Karpas-422 (cell line): ENCODE measurements at places on chromosomes 7 and 10.

- DNase-seq = no peak
Measured at GRCh38 chr7:55515569-55516279, 56.6 kb downstream of the VOPP1 start.

DNA sequence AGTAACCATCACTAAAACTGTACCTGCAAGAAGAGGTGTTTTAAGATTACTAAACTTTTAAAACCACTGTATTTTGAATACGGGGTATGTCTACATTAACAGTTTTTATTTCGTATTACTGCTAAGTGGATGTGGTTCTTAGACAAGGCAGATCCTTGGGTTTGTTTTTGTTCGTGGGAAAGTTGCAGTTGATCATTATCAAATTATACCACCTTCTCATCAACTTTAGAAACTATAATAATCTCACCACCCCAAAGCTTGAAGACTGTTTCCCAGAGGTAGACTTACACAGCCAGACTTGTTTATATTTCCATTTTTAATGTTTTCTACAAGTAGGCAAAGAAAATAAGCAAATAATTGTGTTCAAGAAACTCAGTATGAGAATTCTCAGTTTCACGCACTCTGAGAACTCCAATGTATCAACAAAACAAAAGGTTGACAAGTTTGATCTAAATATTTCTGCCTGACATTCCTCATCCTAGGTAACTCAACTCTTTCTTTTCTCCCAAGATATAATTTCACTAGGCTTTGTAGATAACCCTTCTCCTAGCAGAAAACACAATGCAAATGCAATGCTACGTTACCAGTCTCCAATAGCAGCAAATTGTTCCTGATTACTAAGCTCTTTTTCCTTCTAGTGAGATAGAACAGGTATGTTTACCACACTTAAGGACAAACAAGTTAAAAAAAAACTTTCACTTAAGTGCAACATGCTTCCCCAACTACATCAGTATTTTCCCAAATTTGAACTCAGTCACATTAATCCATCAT lies 36.0 kb downstream of the IGF2BP3 start:
- no peak for DNase-seq

DNA sequence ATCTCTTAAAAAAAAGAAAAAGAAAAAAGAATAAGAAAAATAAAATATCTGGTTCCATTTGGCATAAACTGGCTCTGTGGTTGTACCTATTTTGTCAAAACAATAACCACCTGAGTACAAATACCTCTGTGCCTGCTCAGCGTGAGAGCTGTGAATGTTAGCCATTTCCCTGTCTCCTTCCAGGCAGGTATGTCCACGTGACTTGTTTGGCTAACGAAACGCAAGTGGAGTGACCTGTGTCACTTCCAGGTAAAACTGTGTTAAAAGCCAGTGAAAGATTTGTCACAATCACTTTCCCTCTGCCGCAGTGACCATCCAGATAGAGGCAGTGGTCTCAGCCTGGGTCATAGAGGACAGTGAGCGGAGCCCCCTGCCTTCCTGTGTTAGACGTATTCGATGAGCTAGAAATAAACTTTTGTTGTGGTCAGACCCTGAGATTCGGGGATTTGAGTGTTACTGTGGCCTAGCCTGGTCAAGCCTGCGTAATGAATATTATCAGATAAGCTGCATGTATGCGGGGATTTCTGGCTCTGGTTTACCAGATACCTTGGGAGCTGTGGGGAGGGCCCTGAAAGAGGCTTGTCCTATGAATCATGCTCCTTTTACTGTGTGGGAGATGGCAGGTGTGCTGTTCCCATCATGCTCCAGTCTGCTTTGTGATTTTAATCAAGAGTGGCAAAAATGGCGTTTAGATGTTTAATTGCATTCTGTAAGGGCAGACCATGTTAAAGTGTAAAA lies 3.8 kb downstream of the PTER start:
- DNase-seq = no peak

GRCh38 chr10:125153703-125154490 lies 6.5 kb downstream of the CTBP2 start:
- DNase-seq = no peak

DNA sequence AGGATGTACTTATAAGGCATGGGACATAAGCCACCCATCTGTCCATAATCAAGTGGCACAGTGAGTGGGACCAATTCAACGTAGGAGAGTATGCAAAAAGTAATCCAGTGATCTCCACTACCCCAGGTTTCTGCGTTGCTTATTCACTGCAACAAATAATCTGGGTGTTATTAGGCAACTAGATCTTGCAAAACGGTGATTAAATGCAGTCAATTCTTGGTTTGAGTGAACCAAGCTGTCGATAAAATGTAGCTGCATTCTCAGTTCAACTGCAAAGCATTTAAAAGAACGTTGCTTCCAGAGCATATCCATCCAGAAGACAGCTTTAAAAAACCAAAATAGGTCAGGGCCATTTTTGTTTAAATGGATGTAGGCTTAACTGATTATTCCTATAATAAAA lies 5.0 kb downstream of the LSMEM1 start:
- no peak for DNase-seq

GRCh38 chr10:74120911-74121310 lies 29.7 kb downstream of the AP3M1 start:
- no peak for DNase-seq

DNA sequence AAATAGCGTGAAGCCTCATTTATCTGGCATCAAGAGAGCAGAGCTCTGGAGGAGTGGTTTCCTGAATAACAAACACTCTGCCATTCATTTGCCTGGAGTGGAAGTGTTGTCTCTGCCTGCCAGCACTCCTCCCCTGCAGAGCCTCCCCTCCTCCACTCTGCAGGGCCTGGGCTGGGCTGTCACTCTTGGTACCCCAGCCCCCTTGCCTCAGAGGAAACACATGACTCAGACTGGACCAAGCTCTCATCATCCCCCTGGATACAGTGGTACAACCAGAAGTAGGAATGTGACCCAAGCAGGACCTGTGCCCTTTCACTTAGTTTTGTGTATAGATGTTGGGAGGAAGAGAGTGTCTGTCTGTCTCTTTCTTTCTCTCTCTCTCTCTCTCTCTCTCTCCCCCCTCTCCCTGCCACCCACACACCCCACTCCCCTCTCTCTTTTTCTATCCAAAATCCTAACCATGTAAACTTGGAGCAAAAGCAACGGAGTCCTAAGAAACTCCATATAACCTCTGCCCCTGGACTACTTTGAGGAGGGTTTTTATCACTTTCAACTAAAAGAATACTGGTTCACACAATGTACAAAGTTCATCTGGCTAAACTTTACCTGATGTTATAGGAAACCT lies 43.9 kb downstream of the DOCK4 start:
- no peak for DNase-seq

DNA sequence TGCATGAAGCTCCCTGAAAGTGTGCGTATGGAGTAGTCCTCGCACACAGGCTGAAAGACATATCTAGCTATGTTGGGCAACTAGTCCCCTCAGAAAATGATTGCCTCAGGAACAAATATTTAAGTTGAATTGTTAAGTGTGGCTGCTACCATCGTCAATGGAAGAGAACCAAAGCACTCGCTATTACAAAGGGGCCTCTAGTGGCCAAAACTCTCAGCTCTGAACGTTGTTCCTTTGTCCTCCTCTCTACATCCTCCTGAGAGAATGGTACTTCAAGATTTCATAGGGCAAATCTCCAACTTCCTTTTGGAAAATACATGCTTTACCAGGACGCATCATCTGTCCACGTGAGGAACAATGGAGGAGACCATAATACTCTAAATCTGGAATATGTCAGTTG lies 209.9 kb downstream of the NRG3 start:
- DNase-seq = no peak

DNA sequence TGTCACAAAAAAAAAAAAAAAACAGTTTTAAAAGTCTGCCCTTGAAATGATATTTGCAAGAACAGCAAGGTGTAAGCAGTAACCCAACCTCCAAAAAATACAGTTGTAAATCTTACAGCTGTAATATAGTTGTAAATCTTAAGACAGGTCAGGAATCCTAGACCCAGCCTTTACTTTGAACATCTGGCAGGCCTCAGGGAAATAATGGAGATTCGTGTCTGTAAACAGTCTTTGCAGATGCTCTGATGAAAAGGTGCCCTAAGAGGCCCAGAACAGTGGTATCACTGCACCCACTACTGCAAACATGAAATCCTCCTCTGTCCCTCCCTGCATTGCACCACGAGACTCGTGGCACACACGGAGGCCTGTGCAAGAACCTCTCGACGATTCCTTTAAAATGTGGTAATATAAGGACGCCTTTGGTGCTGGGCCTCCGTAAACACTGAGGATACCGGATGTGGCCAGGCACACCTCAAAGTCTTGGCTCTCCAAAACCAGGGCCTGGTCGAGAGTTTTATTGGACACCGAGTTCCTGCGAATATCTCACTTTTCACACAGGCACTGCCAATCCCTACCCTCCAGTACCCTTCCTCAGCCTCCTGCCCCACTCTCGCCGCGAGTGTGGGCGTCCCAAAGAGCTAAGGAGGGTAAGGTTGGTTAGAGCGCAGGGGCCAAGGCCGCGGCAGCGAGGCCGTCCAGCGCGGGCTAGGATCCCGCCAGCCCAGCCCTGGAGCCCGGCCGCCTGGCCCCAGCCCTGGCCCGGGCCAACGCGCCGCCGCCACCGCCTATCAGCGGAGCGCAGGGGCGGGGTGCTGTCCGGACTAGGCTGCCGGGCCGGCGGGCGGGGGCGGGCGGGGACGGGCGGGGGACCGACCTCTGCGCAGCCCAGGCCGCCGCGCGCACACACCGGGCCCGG lies at the start of gene REEP3:
Gene REEP3 (plus strand): TSS at position 902 of the 916 bp plus-strand sequence. CDS start 145 bp downstream, outside the sequence.
- no peak for DNase-seq

DNA sequence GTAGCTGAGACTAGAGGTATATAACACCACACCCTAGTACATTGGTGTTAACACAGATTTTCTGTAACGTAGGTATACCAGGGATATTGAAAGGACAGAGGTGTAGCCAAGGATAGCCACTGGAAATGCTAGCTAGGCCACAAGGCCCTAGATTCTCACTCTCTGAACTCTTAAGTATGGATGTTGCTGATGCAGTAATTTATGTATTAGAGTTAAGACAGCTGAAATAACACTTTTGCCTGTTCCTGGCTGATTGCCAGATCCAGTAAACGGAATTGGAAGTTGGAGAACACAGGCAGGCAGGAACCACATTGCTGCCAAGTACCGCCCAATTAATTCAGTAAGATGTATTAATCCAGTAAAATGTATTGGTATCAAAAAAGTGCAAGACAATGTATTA lies 1.8 kb downstream of the CALU start:
- DNase-seq = no peak

- peak; percentile 88 for DNase-seq
Measured at GRCh38 chr7:119270045-119270464, 1002.9 kb upstream of the KCND2 start.

DNA sequence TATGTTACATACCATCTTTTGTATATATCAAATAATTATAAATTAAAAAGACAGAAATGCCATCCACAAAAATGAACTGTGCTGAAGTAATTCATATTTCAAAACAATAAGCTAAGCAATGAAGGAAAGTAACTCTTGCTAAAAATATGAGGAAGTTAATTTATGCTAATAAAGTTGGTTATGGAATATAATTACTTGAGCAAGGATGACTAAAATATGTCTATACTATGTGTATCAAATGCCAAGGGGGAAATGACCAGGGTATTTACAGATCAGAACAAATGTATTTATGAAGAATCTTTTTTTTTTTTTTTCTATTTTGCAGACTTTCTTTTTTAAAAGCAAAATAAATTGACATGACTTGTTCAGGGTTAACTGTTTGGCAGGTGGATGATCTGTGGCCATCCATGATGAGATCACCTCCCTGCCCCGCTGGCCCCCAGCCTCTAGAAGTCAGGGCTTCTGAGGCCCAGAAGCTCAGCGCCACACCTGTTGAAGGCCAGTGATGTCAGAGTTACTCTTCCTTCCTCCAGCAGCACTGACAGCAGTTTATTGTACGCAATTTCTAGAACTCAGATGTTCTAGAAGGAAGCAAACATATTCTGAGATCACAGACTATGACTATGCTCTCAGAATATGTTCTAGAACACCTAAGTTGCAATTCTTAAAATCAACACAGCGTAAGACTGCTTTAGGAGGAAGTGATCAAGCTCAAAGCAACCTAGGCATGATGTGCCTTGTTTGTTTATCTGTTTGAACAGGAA lies 196.1 kb upstream of the KLF14 start:
- no peak for DNase-seq

DNA sequence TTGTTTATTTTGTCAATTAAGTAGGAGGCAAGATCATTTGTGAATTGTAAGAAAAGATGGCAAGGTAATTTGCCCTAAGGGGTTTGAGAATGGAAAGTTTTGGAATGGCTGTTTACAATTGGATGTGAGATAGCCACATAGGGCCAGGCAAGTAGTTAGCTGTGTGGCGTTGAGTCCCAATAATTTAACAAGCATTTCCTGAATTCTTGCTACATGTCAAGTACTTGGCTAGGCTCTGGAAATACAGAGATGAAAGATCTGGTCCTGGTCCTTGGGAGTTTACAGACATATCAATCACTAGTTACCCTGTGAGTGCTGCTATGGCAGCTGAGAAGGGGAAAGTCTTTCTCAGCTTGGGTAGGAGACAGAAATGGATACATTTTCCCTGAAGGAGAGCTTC lies 401.6 kb downstream of the SUGCT start:
- DNase-seq = no peak

- no peak for DNase-seq
Measured at GRCh38 chr7:24378871-24379616, 95.1 kb downstream of the NPY start.

DNA sequence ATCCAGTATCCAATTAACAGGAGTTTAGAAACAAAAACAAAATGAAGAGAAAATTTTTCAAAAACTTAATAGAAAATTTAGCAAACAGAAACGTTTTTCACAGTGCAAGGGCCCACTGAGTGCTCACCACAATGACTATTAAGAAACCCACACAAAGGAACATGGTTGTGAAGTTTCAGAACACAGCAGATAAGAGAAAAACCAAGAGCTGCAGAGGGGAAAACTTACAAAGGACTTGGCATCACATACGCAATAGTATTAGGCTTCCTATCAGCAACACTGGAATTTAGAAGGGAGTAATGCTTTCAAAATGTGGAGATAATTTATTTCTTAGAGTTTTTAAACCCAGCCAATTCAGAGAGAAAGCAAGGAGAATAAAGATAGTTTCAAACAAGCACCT lies 1.7 kb upstream of the C7orf25 start:
- DNase-seq = no peak

DNA sequence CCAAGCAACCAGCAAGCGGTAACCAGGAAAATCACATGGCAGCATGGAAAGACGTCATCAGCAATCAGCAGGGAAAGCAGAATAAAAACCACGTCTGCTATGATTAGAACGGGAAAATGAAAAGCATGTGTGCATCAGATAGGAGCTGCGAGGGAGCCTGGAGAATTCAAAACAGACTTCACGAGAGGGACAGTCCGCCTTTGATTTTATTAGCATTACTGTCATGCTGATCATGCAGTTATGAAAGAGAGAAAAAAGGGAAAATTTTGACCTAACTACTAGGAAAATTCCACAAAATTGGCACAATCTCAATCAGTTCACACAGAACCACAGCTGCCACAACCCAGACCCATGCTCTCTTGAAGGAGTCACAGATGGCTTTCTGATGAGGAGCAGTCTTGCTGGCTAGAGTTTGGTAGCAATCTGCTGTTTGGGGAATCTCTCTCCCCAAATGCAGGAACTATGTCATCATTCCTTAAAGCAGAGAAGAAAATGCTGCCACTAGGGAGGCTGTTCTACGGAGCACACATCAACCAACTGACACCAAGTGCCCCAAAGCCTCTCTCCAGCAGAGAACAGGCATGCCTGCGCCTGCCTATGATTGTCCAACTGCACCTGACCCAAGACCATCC lies 295.9 kb downstream of the TNS3 start:
- no peak for DNase-seq

GRCh38 chr7:120961638-120962173 lies 11.1 kb downstream of the ING3 start:
- no peak for DNase-seq
